ENCODE measurements at places on chromosomes 11 and 22. TPM values are rescaled to one million over a fixed set of nuclear protein-coding genes. Genes with fewer than 3 reads are reported as not detected.

The ZNF280B gene
- total RNA-seq = 1.2 TPM

The TPCN2 gene
- total RNA-seq = 12.6 TPM

The APOA4 gene
- not detected for total RNA-seq

The OTOG gene
- total RNA-seq = not detected

The PKDREJ gene
- not detected for total RNA-seq

The ALG12 gene
- 9.4 TPM for total RNA-seq

The SLC43A3 gene
- total RNA-seq = 0.82 TPM

Measured in A549 treated with Hydrocortisone at 1 μM for 4 hours (cell line).